Stimulated activated CD8-positive, alpha-beta memory T cell treated with anti-CD3 and anti-CD28 coated beads, Interleukin-7, amount 100 ng/mL, for 1 hour (primary cell): ENCODE measurements at places on chromosomes 4 and X.

- DNase-seq: no peak
Observed at GRCh38 chr4:73817341-73817740, 19.1 kb upstream of the CXCL6 start.

- DNase-seq: no peak
Observed at GRCh38 chrX:7706032-7706431, 136.9 kb upstream of the VCX start.

DNA sequence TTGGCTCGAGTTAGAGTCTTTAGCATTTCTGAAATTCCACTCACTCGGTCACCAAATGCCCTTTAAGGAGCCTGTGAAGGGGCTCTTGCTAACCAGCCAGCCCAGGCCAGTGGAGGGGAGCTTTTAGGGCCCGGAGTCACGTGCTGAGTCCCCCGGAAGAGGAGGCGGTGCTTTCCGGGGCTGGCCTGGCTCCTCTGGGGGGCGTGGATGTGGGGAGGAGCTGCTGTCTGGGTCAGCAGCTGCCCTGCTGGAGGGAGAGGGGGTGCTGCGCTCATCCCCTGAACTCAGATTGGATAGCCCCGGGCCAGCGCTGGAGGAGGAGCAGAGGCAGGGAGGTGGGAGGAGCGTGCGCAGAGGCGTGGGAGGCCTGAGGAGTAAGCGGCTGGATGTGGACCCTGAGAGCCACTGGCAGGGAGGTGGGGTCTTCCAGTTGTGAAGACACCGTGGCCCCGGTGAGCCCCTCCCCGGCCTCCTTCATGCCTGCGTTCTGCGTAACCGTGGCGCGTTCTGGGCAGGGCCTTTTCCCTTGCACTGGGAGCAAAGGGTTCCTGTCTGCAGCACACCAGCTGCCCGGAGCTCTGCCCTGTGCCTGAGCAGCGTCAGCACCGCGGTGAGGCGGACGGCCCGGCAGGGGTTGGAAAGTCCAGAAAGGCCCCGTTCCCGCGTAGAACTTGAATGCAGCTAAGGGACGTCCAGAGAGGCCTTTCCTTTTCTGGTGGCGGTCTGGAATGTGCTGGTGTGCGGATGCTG, 19.7 kb downstream of the MAEA start:
- DNase-seq: peak; percentile 25

- no peak for DNase-seq
Observed at GRCh38 chrX:113297437-113297836, 456.8 kb upstream of the AMOT start.

DNA sequence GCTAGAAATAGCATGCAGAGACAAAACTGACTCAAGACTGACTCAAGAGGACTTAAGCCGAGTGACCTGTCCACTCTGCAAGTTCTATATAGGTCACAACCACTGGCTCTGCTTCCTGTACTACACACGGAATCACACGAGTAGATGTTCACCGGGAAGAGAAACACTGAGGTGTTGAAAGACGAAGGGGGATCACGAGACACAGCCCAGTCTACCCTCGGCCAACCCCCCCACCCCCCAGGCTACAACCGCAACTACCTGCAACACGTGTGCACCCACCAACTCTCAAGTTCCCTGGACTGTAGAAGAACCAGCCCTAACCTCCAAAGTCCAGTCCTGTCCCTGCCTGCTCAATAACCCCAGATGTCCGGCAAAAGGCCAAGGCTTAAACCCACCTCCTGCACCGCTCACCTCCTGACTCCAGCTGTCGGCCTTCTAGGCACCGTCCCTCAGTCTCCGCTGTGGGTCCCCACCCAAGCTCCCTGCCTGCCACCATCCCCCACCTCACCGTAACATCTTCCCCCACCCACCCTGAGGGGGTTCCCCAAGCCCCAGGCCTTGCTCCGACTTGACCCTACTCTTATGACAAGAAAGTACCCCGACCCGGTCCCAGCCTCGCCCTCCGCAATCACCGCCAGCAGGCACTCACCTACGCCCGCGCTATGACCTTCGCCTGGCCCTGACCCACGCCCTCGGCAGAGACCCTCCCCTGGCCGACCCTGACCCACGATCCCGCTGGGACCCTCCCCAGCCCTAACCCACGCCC, 739 bp downstream of the GAK start:
- DNase-seq: no peak

DNA sequence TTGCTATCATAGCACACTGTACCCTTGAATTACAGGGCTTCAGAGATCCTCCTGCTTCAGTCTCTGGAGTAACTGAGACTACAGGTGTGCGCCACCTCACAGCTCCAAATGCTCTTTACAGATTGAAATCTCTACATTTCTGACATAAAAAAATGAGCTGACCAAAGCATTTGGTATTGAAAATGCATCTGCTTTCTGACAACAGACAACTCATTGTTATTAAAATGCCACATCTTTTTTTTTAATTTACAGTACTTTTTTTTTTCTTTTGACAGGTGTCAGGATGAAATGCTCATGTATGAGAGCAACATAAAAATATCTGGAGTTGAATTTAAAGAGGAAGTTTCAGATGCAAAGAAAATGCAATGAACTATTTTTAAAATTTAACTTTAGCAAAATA, 764.5 kb downstream of the TRAM1L1 start:
- DNase-seq: no peak

DNA sequence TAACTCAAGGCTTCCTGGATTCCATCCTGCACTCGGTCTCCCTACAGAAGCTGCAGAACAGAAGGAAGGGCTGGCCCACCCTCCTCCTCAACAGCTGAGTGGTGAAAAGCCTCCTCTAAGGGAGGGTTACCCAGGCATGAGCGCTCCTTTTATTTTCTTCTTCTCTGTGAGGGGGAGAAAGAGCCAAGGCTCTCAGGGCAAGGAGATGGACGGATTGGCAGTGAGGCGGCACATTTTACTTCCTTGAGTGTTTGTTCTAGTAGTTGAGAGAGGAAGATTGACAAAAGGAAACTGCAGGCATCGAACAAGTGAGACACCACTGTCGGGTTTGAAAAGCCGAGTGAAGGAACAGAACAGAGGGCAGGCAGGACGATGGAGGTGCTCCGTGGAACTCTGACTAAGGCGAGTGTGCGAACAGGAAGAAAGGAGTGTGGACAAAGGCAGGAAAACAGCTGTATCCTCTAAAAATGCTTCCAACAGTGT, 38.4 kb upstream of the STS start:
- DNase-seq: no peak

DNA sequence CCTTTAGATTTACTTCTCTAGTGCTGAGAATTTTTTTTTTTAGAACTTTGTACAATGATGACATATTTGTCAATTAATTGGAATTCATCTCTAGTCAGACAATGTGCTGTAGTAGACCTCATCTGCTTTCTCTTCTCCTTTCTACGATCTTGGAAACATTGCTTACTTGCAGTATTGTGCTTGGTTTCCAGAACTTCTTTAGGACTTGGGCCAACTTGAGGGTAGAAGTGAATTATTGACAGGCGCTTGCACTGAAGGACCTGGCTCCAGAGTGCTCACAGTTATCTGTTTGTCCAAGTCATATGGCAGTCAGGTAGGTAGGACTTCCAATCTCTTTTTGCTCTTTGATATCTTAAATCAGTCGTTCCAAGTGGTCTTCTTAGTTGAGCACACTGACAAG, 39.6 kb downstream of the FNIP2 start:
- no peak for DNase-seq

- DNase-seq: no peak
Observed at GRCh38 chrX:56025872-56026571, 206.1 kb upstream of the KLF8 start.

DNA sequence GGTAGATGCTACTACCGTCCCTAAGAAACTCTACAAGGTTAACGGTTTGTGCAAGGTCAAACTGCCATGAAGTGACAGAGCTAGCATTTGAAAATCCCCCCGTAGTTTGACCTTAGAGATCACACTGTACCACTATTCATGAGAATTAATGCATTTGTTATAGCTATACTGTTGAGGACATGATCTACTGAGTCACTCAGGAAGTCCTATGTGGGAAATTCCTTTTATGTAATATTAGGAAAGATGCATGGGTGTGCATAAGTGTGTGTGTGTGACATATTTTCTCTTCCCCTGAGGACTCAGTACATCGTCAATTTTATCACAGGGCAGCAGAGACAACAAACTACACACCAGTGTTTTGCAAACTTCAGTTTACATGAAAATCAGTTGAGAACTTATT, 141.1 kb downstream of the FBXW7 start:
- DNase-seq: no peak

- DNase-seq: no peak
Observed at GRCh38 chrX:53990171-53990570, 54.1 kb downstream of the PHF8 start.

- no peak for DNase-seq
Observed at GRCh38 chr4:830601-831482, 4.9 kb upstream of the CPLX1 start.

DNA sequence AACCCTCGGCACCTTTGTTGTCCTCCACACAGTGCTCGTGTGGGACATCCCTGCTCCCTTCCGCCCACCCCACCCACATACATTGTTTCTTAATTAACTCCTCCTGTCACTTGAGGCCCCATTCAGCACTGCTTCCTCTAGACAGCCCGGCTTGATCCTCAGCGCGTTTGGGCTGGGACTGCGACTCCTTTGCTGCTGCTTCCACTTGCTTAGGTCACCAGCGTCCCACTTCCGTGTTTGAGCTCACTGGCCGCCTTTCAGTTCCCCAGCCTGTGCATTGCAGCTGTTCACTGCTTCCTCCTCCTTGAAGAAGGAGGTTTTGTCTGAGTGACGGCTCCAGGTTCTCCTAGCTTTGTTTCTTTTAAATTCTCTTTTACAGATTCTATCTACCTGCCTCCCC, 16.1 kb downstream of the RNF4 start:
- DNase-seq: peak; percentile 35

DNA sequence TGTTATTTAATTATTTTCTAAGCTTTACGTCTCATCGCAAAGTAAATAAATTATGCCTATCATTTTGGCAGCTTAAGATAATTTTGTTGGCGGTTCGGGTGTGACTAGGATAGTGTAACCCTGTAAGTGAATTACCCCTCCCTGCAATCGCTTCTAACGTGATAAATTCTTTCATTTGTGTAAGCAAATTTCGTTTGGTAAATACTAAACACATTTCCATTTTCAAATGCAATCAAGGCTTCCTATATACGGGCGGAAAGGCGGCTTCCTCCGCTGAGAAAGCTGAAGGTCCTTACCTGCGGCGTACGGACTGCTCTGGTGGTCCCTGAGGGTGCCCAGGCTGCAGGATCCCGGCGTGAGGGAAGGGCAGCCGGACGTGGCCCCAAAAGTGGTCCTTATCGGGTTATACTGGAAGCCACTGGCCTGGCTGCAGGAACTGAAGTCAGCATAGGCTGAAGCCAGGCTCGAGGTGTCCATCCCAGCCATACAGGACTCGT, 403 bp downstream of the PHOX2B start:
- DNase-seq: no peak

DNA sequence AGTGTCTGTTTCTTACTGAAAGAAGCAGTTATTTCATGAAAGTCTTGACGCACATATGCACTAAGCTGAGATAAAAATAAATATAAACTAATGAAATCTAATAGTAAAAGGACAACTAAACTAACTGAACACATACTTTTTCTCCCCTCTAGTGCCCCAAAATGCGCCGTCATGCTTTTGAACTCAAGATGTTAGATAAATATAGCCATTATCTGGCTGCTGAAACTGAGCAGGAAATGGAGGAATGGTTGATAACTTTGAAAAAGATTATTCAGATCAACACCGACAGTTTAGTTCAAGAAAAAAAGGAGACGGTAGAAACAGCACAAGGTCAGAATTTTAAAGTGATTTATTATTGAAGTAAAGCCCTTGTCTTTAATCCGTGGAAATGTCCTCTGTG, 70.2 kb downstream of the DOCK11 start:
- no peak for DNase-seq

DNA sequence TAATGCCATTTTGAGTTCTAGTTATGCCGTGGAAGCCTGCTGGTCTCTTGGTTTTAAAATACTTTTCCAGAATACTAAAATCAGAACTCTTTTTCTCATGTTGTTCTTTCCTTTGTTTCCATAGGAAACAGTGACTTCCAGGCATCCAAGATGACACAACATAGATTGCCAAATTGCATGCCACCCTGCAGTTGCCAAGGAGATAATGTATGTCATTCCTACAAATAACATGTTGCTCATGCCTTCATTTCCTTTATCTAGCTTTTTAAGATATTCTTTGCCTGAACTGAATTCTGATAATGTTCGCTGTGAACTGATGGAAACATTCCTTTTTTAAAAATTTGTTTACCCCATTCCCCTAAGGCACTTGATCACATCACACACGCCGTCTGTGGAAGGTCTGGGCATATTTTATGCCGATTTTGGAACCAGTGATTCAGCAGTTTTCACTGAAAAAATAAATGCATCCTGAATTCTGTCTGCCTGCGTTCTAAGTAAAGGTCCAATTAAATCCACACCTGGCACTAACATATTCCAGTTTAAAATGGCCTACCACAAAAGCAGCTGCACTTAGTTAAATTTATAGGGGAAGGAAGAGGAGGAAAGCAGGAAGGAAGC, 38.0 kb upstream of the COX7B2 start:
- DNase-seq: no peak

DNA sequence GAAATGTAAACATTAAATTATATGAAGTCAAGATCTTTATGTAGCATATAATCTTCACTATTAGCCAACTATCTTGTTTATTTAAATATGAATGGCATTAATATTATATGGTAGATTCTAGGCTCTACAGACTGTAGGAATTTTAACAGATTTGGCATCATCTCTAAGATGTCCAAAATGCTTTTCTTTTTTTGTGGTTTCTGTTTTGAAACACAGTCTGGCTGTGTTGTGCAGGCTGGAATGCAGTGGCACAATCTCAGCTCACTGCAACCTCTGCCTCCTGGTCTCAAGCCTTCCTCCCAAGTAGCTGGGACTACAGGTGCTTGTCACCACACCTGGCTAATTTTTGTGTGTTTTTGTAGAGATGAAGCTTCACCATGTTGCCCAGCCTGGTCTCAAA, 76.2 kb downstream of the ELOVL6 start:
- DNase-seq: no peak

GRCh38 chrX:45845142-45845541, 644.5 kb upstream of the DIPK2B start:
- no peak for DNase-seq

- DNase-seq: no peak
Observed at GRCh38 chr4:156779042-156779441, 192.6 kb downstream of the PDGFC start.

DNA sequence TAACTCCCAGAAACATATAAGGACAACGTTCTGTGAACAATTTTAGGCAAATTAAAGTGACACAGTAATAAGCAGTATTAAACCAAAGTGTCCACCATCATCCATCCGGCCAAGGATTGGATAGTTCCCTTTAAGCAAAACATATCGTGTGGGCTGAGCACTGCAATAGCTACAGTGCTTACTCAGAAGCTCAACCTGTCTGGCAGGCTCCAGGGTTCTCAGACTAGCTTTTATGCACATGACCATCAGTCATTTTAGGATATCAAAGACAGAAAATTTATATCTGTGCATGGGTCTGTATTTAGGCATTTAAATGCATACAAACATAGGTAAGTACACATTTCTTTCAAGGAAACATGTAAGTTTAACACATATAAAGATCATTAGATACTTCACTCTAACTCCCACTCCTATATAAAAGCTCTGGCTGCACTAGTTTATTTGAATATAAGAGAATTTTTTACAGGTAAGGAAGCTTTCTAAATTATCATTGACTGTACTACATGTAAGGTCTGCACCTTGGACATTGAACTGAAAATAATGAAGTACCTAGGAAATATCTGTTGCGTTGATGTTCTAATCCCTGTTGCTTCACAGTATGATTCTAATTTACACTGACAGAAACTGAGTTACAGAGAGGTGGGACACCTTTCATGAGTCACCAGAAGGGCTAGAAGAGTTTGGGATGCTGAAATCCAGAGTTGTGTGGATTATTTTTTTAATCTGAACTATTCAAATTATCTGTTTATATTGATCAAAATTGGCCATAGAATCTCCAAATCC, 67.6 kb downstream of the ELOVL6 start:
- DNase-seq: no peak
